ENCODE measurements at places on chromosomes 16 and 17. TPM values are rescaled to one million over a fixed set of nuclear protein-coding genes. Genes with fewer than 3 reads are reported as not detected.

DNA sequence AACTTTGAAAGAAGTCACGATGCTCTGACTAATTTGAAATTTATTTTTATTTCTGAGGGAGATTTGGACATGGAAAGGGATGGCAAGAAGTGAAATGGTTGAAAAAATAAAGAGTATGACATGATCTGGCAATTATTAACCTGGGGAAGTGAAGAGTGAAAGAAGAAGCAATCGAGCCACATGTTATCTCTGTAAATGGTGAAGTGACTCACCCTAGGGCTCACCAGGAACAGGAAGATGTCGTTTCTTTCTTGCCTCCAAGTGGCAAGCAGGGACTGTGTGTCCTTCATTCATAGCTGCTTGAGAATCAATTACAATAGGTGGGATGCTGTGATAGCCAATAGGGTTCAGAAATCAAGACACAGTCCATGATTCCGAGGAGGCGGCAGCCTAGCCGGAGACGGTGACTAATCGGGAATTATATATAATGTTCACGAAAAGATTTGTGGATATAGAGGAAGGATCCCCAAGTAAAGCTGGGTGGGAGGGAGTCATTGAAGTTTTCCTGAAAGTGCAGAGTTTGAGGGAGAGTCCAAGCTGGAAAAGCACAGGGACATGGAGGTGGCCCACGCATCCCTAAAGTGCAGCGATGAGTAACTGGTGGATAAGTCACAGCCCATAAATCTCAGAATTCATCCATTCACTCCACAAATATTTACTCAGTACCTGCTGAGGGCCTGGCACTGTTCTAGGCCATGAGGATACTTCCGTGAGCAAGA, 18.2 kb upstream of the KRT20 start:
- DNase-seq, result peak; percentile 96
- H3K4me1 ChIP-seq, result peaks cover 49% of the 10 kb centered on the region
- H3K4me3 ChIP-seq, result peak overlapping the region; percentile 24
- no peaks in the 10 kb centered on the region for H3K27me3 ChIP-seq
- no peaks in the 10 kb centered on the region for H3K36me3 ChIP-seq
- H3K27ac ChIP-seq, result peak overlapping the region; percentile 98

- H3K27me3 ChIP-seq, result no peaks in the 10 kb centered on the region
- no peak overlapping the region for H3K27ac ChIP-seq
- no peaks in the 10 kb centered on the region for H3K4me1 ChIP-seq
- DNase-seq, result no peak
Measured at GRCh38 chr17:9004132-9004960, 17.0 kb upstream of the NTN1 start.

DNA sequence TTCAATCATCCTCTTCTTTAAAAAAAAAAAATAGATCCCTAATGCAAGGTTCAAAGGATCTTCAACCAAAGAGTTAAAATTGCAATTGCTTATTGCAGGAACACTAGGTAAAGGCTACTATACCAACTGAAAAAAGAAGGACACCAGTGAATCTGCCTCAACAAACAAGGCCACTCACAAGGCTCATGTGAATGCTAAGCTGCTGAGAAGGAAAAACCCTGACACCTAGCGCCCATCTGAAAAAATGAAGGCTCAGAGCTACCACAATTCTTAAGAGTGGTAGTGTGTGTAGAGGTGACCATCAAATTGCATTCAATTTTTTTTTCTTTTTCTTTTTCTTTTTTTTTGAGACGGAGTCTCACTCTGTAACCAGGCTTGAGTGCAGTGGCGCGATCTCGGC, 201.6 kb upstream of the C17orf78 start:
- DNase-seq, result no peak
- peaks cover 3% of the 10 kb centered on the region for H3K4me1 ChIP-seq
- H3K4me3 ChIP-seq, result no peak overlapping the region
- H3K27me3 ChIP-seq, result no peaks in the 10 kb centered on the region

DNA sequence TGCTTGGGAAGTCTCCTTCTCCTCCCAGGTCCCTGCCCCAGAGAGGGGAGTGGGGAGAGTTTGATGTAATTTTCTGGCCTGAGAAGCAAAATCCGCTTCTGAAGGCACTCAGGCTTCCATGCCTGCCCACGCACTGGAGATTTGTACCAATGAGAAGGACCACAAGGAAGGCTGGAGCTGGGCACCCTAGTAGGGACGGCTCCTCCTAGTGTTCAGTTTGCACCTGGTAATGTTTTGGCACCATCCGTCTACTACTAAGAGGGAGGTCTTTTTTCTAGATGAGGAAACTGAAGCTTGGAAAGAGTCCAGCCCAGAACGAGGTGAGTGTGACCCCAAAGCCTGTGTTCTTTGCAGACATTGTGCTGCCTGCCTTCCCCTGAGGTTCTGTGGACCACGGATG, 83.6 kb upstream of the NLRP1 start:
- H3K4me1 ChIP-seq, result no peaks in the 10 kb centered on the region
- H3K27ac ChIP-seq, result no peak overlapping the region
- no peaks in the 10 kb centered on the region for H3K36me3 ChIP-seq
- H3K4me3 ChIP-seq, result no peak overlapping the region

DNA sequence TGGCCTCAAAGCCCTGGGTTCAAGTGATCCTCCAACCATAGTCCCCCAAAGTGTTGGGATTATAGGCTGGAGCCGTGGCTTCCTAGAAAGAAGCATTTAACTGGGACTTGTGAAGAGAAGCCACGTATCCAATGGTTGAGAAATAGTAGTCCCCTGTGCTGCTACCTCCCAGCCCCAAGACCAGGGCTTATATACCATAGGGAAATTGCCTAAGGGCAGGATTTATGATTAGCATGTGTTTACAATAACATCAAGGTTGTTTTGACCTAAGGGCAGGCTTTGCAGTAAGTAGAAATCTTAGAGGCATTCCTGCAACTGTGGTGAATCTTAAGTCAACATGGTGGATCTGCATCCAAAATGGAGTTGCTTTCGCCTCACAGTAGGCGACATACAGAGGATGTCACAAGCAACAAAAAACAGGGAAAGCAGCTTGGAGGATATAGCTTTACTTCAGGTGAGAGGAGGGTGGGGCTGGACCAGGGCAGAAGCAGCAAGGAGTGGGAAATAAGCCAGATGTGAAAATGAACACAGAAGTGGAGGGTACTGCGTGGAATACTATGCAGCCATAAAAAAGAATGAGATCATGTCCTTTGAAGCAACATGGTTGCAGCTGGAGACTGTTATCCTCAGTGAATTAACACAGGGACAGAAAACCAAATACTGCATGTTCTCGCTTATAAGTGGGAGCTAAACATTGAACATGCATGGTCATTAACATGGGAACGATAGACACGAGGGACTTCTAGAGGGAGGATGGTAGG, 18.7 kb upstream of the NSMCE1 start:
- H3K4me3 ChIP-seq, result no peak overlapping the region
- peaks cover 20% of the 10 kb centered on the region for H3K4me1 ChIP-seq
- no peak for DNase-seq

GRCh38 chr17:63693411-63694113, 6.4 kb downstream of the LIMD2 start:
- DNase-seq, result no peak
- H3K4me3 ChIP-seq, result no peak overlapping the region
- H3K36me3 ChIP-seq, result no peaks in the 10 kb centered on the region
- H3K27me3 ChIP-seq, result no peaks in the 10 kb centered on the region

DNA sequence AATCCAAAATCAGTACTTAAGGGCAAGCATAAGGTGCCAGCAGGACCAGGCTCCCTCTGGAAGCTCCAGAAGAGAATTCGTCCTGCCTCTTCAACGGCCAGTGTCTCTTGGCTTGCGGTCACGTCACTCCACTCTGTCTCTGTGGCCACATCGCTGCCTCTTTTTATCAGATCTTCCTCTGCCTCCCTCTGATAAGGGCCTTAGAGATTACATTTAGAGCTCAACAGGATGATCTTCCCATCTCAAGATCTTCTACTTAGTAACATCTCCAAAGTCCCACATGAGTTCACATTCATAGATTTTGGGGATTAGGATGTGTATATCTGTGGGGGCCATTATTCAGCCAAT, 16.9 kb downstream of the MPG start:
- no peaks in the 10 kb centered on the region for H3K36me3 ChIP-seq
- H3K4me1 ChIP-seq, result no peaks in the 10 kb centered on the region
- no peak overlapping the region for H3K4me3 ChIP-seq
- no peaks in the 10 kb centered on the region for H3K27me3 ChIP-seq

MMP15 gene
- total RNA-seq, result 23.9 TPM

GRCh38 chr16:71623597-71623996, 2.4 kb upstream of the MARVELD3 start:
- 0 out of 2 replicates have a peak, but pooled peaks cover 8% of the 10 kb centered on the region for H3K4me1 ChIP-seq
- DNase-seq, result no peak
- no peaks in the 10 kb centered on the region for H3K36me3 ChIP-seq
- H3K27me3 ChIP-seq, result no peaks in the 10 kb centered on the region
- H3K27ac ChIP-seq, result no peak overlapping the region

DNA sequence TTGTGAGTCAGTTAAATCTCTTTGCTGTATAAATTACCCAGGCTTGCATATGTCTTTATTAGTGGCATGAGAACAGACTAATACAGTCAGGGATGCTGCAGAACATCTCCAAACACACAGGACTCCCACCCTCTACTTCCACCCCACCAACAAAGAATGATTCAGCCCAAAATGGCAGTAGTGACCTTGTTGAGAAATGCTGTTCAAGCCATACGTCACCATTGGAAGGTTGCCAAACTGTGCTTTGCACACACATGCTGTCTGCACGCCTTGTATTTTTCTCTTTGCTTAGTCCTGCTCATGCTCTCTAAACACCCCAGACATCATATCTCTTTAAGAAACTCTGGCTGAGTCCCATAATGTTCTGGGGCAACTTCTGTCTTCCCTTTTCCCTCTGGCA, 589.6 kb downstream of the WWOX start:
- H3K27ac ChIP-seq, result no peak overlapping the region
- H3K36me3 ChIP-seq, result no peaks in the 10 kb centered on the region
- H3K4me1 ChIP-seq, result no peaks in the 10 kb centered on the region
- DNase-seq, result no peak
- H3K27me3 ChIP-seq, result no peaks in the 10 kb centered on the region

DNA sequence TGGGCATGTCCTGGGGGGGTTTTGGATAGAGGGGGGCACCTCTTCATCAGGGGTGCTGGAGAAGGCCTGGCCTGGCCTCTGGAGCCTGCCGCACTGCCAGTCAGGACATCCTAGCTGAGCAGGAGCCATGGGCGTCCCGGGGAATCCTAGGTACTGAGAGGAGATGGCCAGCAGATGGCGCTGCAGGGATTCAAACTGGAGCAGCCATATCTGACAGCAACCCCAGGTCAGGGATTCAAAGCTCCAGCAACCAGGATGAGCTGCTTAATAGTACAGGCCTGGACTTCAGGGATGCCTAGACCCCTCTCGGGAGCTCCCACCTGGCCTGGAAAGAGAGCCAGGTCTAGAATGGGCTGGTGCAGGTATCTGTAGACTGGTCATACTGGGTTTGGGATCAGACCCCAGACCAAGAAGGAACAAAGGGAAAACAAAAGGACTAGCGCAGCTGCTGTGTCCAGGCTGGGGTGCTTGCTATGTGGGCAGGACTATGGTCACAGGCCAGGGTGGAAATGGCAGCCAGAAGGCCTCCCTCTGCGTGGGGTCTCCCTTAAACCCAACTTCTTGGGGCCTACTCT, 306.9 kb upstream of the RBFOX1 start:
- H3K4me1 ChIP-seq, result no peaks in the 10 kb centered on the region
- H3K27me3 ChIP-seq, result no peaks in the 10 kb centered on the region
- H3K36me3 ChIP-seq, result no peaks in the 10 kb centered on the region
- no peak overlapping the region for H3K27ac ChIP-seq
- no peak overlapping the region for H3K4me3 ChIP-seq

- no peaks in the 10 kb centered on the region for H3K36me3 ChIP-seq
- no peaks in the 10 kb centered on the region for H3K27me3 ChIP-seq
- no peak overlapping the region for H3K4me3 ChIP-seq
- H3K4me1 ChIP-seq, result no peaks in the 10 kb centered on the region
Measured at GRCh38 chr16:81942007-81942601, 69.2 kb downstream of the SDR42E1 start.

DNA sequence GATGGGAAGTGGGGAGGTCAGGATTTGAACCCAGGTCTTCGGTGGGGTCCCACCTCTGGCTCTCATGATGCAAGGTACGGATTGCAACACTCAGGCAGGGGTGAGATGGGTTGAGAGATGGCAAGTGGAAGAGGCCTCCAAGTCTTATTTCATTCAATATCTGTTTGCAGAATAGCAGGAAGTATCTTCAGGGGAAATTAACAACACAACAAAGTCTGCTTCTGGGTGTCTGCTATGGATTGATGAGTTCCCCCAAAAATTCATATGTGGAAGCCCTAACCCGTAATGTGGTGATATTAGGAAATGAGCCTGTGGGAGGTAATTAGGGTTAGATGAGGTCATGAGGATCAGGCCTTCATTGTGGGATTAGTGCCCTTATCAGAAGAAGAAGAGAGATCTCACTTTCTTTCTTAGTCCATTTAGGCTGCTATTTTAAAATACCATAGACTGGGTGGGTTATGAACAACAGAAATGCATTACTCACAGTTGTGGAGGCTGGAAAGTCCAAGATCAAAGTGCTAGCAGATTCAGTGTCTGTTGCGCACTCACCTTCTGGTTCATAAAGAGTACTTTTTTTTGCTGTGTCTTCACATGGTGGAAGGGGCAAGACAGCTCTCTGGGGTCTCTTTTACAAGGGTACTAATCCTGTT, 4.4 kb upstream of the CD300H start:
- no peak overlapping the region for H3K4me3 ChIP-seq
- peaks cover 79% of the 10 kb centered on the region for H3K27me3 ChIP-seq
- DNase-seq, result no peak
- no peaks in the 10 kb centered on the region for H3K4me1 ChIP-seq
- H3K27ac ChIP-seq, result no peak overlapping the region
- no peaks in the 10 kb centered on the region for H3K36me3 ChIP-seq

SLC46A1 gene
- total RNA-seq, result 14.9 TPM

DNA sequence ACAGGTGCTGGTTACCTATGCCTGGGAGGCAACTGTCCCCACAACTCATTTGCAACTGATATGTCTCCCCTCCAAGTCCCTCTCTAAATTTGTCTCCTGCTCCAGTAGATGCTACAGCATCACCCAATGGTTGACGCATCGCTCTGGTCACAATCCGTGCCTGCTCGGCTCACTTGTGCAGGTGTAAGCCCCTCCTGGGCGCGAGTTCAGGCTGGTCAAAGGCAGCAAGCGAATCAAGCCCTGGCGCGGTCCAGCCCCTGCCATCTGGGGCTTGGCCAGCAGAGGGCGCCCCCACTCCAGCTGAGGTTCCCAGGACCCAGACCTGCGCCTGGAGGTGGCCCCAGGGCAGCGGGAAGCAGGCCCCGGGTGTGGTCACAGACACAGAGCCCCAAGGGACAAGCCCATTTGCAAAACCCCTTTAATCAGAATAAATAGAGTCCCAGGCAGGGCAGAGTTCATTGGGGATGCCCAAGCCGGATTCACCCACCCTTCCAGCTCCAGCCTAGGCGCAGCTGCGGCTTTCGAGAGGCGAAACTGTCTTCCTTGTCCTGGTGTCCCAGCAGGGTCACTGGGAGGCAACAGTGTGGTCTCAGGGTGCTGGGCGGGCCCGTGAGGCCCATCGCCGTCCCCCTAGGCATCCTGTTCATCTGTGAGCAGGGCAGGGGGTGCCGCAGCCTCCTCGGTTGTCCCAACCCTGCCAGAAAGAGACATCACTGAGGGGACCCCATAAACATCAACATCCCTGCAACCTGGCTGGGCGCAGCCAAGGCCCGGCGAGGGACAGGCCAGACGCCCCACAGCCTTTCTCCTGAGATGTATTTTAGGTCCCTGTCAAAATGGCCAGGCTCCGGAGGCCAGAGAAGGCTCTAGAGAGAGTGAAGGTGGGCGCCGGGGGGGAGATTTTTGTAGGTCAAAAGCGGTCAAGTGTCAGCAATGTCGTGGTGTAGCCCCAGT, 15.8 kb downstream of the TMC6 start:
- no peak overlapping the region for H3K27ac ChIP-seq
- H3K27me3 ChIP-seq, result no peaks in the 10 kb centered on the region
- H3K4me3 ChIP-seq, result no peak overlapping the region
- H3K4me1 ChIP-seq, result no peaks in the 10 kb centered on the region

CPHXL2 gene
- total RNA-seq, result not detected

GJD3 gene
- total RNA-seq, result not detected

NME4 gene
- total RNA-seq, result 159 TPM

CIAO3 gene
- total RNA-seq, result 45.8 TPM

JMJD8 gene
- total RNA-seq, result 61.6 TPM

All from PC-9 (cell line).